ENCODE measurements at places on chromosomes 5 and 9.

DNA sequence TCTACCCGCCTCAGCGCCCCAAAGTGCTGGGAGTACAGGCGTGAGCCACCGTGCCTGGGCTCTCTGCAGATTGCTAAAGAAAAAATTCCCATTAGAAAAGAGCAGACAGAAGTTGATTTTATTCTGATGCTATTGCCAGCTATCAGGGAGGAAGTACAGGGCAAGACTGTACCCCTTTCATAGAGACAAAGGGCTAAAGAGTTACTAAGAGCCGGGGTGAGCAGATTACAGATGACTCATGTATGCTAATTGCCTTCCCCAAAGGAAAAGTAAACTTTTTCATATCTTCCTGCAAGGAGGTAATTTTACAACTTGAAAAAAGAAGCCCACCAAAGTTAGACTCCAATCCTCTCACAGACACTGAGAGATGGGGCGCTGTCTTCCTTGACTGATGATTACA is 42.3 kb upstream of the MCTP1 start:
- no peak for DNase-seq

GRCh38 chr5:132305420-132305819 is 11.2 kb downstream of the SLC22A4 start:
- DNase-seq: no peak

- peak; percentile 68 for DNase-seq
Measured at GRCh38 chr5:139091439-139092156, 106.6 kb downstream of the SIL1 start.

GRCh38 chr9:23819403-23819802 is 6.6 kb downstream of the ELAVL2 start:
- no peak for DNase-seq

- DNase-seq: no peak
Measured at GRCh38 chr5:177994063-177994462, 2.0 kb downstream of the PROP1 start.

GRCh38 chr9:85941622-85941940 is 635 bp downstream of the NAA35 start:
- DNase-seq: no peak

- no peak for DNase-seq
Measured at GRCh38 chr9:3743901-3744413, 218.2 kb upstream of the RFX3 start.

- no peak for DNase-seq
Measured at GRCh38 chr5:144944936-144945335, 774.3 kb downstream of the KCTD16 start.

GRCh38 chr5:14108170-14108996 is 34.8 kb upstream of the TRIO start:
- DNase-seq: peak; percentile 65

- DNase-seq: no peak
Measured at GRCh38 chr9:77085416-77085815, 66.0 kb downstream of the FOXB2 start.

DNA sequence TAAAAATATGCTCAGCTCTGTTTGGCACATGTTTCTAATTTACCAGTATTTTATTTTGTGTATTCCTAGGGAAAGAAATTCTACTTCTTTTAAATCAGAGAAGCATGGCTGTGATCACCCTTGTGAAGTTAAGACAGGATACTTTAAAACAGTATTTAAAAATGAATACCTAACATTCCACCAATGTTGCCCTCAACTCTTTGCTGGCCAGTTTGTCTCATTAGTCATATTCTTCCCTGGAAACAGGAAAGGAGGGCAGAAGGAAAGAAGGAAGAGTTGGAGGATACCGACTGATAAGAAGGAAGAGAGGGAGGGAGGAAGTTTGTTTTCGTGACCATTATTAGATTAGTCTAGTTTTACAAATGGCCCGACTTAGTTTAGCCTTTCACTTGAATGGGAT is 137.4 kb downstream of the PLK2 start:
- no peak for DNase-seq

GRCh38 chr5:2103940-2104339 is 221.2 kb upstream of the IRX4 start:
- DNase-seq: no peak

DNA sequence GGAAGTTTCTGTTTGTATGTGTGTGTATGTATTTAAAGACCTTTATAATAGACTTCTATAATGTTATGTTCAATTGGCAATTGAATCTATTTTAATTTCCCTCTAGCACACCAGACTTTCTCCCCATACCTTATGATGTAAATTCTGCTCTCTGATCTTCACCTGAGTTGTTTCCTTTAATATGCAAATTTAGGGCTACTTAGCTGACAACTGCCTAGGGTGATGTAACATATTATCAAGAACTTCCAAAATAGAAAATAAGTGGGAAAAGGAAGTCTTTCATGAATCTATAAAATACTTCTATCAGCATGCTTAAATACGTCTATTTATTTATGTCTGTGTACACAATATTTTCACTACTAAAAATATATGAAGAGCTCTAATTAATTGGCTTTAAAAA is 923.5 kb upstream of the CDH10 start:
- no peak for DNase-seq

GRCh38 chr5:179166886-179167841 is 107.0 kb downstream of the ZNF354C start:
- DNase-seq: peak; percentile 50

DNA sequence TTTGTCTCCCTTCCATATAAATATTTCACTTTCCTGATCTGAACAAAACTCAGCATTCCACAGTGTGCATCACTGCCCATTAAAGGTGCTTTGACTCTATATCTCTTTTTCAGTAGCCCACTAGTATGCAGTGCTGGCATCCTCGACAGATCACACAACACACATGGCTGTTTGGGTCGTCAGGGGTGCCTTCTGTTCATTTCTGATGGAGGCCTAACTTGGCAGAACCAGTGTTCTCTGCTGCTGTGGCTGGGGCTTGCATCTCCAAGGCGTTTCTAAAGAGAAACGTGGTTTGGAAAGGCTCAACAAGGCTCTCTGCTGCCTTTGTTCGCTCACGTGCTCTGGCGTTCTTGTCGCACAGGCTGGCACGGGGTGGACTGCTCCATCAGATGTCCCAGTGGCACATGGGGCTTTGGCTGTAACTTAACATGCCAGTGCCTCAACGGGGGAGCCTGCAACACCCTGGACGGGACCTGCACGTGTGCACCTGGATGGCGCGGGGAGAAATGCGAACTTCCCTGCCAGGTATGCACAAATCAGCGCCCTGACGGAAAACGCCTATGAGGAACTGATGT is 97.7 kb upstream of the PRRC1 start:
- no peak for DNase-seq

DNA sequence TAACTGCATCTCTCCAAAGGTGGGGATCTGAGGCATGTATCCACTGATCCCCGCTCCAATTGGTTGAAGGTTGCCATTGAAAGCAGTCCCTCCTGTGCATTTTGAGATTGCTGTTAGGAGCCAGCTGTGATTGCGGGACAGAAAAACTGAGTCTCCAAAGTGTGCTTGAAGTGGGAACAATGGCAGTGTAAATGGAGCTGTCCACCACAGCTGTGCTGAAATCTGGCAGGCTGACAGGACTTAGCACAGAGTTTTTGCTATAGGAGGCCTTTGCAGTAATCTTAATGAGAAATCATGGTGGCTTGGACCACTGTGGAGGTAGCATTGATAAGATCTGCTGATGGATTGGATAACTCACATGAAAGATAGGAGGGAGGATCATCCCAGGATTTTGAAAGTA is 3.3 kb downstream of the RNF20 start:
- peak; percentile 13 for DNase-seq

DNA sequence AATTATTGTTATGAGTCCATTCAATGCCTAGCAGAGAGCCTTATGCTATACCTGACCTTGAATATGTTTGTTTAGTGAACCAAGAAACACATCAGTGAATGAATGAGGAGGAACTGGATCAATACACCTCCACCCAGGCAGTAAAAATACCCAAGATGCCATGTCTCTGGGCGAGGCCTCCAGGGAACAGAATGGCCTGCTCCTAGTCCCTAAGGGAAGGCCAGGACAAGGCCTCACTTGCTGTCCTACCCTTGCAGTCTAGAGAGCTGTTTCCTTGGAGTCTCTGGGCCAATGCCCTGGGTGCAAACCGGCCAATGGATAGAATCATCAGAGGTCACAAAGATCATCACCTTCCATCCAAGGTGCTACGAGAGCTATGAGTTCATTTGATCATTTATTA is 26.1 kb downstream of the TNIP1 start:
- no peak for DNase-seq

DNA sequence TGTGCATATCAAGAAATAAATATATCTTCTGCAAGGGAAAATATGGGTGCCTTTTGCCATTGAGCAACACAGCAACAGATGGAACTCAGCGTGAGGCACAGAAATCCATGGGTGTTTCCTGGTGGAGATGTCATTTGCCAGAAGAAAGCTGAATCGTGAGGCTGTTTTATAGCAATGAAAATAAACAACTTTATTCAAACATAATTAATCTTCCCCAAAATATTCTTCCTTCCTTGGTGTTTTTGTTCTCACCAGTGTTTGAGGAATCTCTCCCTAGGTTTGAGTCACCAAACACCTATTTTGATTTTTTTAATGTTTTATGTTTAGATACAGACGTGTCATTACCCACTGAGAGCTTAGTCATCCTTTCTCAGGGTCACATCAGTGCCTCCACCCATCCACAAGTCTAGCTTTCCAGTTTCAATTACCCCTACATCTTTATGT is 65.8 kb upstream of the PAPPA start:
- DNase-seq: no peak

GRCh38 chr9:81103597-81104471 is 585.5 kb downstream of the TLE1 start:
- no peak for DNase-seq

Data from midbrain (tissue), 1 donor.